Omental fat pad (tissue), 4 donors: ENCODE measurements at places on chromosomes 1 and 21. TPM values are rescaled to one million over a fixed set of nuclear protein-coding genes. Genes with fewer than 3 reads are reported as not detected.

DNA sequence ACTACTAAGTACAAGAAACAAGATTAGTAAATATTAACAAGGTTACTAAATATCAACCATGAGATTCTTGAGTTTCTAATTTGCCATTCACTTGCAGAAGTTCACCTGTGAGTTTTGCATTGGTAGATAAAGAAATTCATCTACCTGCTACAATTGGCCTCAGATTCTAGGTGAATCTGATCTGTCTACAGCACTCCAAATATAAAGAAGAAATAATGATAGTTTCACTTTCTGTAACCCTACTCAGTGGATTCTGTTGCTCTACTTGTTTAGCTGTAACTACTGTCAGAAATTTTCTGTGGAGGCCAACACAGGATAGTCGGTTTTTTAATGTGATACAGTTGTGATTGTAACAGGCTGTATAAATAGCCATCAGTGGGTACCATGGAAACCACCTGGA lies 118.6 kb downstream of the NR5A2 start:
- no peak for DNase-seq

The FMO4 gene
- total RNA-seq = 6.2 TPM

The RHD gene
- not detected for total RNA-seq

- DNase-seq = no peak
Measured at GRCh38 chr1:23216771-23217420, 406 bp downstream of the HTR1D start.

DNA sequence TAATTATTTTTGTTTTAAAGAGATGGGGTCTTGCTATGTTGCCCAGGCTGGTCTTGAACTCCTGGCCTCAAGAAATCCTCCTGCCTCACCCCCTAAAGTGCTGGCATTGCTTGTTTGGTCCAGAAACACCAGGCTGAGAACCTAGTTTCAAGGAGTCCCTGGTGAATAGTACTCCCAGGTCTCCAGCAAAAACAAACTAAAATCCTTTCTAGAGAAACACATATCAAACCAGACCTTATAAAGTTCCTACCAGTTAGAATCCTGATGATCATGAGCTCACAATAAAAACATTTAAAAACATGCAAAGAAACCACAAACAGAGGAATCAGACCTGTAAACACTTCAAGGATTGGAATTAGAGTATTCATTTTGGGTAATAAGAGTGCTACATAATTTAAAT lies 34.4 kb upstream of the PADI1 start:
- DNase-seq = no peak

DNA sequence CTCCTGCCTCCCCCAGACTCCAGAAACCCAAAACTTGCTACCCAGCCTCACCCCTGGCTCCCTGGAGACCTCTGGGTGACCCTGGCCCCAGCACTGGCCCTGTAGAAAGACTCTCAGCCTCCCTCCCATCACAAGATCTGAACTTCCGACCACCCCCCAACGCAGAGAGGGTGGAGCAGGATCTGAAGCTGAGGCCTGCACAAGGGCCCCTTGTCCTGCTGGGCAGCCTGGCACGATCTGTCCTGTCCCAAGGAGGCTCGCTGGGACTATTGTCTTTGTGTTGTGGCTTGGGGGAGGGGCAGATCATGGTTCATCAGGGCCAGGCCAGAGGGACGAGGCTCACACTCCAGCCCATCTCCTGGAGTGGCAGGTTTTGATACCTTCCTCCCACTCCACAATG lies 20.0 kb downstream of the PHLDA3 start:
- DNase-seq = no peak

The SLAMF7 gene
- total RNA-seq = 1.1 TPM

DNA sequence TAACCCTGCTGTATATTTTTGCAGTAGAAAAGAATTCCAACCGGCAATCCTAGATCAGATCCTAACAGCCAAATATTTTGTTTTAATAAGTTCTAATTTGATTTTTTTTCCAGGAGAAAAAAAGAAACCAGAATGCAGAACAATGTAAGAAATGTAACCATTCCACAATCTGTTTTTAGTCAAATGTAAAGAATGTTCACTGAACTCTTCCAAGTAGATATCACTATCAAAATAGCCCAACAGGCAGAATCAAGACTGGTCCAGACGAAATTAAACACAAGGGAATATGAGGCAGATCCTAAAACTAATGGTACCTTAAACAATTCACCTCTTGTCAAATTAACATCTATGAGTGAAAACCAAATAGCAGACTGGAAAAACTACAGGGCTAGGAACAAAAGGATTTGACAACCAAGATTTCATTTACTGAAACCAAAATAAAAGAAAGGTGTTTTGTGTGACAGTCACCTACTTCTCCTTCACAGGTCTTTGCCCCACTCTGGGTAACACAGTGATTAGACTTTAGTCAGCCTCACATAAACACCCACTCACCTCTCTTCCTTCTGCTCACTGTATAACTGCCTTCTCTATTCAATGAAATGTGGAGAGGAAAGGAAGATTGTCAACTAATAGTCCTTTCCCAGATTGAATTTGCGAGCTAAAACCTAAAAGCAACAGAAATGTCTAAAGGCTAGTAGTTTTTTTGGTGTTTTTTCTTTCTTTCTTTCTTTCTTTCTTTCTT lies 137.9 kb downstream of the FAF1 start:
- no peak for DNase-seq
